ENCODE measurements at places on chromosomes 4 and X.
A peak's percentile ranks its signal among the peaks of the same experiment; 100 is the strongest.

DNA sequence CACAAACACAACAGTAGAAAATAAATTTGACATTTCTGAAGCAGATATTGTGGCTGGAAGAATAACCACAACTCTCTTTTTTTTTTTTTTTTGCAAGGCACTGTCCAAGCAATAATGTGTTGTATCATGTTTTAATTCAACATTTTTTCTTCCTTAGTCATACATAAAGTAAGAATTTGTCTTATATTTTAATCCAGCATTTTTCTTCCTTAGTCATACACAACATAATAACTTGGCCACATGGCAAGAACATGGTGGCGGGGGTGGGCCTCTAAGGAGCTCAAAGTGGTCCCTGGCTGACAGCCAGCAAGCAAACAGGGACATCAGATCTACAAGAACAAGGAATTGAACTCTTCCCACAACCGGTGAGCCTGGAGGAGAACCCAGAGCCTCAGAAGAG is 20.2 kb downstream of the FBXW7 start:
- no peak for DNase-seq

- peak; percentile 43 for DNase-seq
Observed at GRCh38 chrX:63350465-63350877, 661 bp downstream of the SPIN4 start.

- DNase-seq, result no peak
Observed at GRCh38 chr4:173919196-173919595, 364.3 kb downstream of the FBXO8 start.

DNA sequence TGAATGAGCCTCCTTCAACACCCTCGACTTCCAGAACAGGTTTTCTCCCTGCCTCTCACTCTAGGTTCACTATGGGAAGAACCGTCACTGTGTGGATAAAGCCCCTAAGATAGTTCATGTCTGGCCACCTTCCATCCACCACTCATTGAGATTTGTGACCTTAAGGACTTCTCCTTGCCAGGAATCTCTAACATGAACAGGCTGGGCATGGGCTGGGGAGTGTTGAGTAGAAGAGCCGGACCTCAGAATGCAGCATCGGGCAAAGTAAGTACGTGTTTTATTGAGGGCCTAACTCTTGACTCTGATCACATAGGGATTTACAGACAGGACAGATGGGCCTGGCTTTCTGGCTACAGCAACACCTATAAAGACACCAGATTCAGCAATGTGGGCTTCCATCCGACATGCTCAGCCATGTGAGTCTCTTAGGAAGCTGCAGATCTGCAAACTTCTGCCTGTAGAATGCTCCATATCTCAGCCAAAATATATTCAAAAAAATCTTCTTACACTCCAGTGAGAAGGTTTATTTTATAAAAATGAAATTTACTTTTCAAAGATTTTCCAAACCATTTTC is 26.4 kb upstream of the TRIM60 start:
- no peak for DNase-seq

DNA sequence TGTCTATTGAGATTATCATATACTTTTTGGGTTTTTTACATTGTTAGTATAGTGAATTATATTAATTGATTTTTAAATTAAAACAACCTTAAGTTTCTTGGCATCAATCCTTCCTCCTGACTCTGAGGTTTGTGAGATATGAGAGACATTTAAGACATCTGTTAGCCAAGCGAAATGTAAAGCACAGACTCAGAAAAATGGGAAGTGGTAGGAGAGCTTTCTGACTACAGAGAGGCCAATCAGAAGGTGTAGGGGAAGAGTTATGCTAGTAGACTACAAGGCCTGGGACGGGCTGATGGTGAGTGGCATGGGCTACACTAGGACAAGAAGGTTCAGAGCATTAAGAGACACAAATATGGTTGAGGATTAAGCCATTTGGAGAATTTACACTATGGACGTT is 255.4 kb downstream of the PRDM5 start:
- DNase-seq, result no peak

GRCh38 chr4:65845199-65845773 is 175.0 kb upstream of the EPHA5 start:
- DNase-seq, result no peak

GRCh38 chrX:72392042-72392441 is 86.3 kb upstream of the CITED1 start:
- no peak for DNase-seq

DNA sequence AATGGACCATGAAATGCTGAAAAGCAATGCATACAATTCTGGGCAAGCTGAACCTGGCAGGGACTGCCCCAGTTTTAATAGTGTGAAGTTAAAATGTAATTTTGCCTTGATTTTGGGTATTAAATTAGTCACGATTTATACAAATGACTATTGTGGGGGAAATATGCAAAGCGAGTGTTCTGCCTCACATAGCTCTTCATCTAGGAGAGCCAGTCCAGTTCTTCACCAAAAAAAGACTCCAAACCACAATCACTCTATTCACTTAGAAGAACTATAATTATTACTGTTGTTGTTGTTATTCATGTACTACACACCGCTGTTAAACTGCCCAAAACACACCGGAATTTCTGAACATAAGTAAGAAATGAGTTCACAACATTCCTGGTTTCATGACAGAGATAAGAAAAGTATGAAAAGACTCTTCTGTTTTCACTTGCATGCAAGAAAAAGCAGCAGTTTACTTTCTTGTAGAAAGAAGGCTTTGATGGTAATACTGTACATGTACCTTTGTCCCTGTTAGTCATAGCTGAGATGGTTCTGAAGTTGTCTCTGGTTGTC is 101.9 kb downstream of the QRFPR start:
- no peak for DNase-seq

- DNase-seq, result peak; percentile 45
Observed at GRCh38 chrX:119784747-119785446, 6.5 kb downstream of the RPL39 start.

DNA sequence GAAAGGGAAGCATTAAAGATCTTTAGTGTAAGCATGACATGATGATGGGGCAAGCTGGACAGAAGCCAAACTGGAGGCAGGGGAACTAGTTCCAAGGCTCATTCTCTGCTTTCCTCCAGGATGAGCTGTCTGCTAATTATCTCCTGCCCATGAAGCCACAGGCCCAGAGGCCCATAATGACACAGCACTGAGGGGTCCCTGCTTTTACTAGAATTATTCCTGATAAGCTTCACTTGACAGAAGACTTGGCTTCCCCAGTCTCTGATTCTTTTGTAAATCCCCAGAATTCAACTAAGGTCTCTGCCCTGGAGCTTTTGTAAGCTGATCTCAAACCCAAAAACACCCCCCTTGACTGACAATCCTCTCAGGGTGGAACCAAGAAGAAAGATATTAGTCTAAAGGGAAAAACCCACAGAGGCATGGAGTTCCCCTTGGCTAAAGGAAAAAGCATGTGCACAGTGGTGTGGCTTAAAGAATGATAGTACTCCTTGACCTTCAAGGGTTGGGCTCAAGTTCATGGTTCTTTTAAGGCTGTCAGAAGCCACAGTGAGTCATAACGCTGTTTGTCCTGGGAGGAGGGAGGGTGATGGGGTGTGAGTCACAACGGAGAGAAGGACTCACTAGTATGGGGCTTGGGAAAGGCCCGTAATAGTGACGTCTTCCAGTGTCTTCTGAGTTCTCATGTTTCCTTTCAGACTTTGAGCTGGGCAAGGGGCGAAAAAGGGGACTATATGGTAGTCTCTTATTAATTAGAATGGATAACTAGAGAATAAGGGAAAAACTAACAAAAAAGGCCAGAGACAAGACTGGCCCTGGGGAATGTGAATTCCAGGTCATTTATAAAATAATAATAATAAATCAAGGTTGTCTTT is 146.0 kb upstream of the CPEB2 start:
- no peak for DNase-seq

- DNase-seq, result no peak
Observed at GRCh38 chr4:8157944-8158709, 486 bp downstream of the ABLIM2 start.

DNA sequence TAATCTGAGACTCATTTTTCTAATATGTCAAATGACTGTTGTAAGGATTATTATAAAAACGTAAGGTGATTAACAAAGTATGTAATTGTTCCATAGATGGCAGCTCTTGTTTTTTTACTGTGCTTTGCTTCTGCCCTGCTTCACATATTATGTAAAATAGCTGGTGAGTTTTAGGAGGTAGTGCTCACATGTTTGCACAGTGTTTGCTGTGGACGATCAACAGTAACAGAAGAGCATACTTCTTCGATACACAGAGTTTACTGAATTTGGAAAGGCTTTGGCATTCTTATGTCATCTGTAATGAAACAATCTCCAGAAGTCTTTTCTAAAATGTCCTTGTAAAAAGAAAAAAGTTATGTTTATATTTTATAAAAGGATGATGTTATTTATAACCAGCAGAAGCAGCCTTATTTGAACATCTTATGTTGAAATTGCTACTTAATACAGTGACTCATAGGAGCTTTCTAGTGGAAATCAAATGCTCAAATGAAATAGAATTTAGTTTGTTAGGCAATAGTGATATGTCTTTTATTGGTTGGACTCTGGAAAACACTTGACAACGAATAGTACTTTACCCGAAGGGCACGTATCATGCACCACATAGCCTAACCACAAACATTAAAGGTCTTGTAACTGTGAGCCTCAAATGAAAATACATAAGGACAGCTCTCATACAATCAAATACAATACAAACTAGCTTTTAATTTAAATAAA is 1.9 kb upstream of the MTTP start:
- DNase-seq, result no peak

GRCh38 chr4:183905593-183906488 is 734 bp downstream of the STOX2 start:
- peak; percentile 45 for DNase-seq

- DNase-seq, result no peak
Observed at GRCh38 chr4:26268246-26268645, 52.6 kb upstream of the RBPJ start.

GRCh38 chr4:168868044-168868781 is 141.8 kb downstream of the CBR4 start:
- no peak for DNase-seq

GRCh38 chr4:183445097-183445428 is 627 bp downstream of the CDKN2AIP start:
- no peak for DNase-seq

DNA sequence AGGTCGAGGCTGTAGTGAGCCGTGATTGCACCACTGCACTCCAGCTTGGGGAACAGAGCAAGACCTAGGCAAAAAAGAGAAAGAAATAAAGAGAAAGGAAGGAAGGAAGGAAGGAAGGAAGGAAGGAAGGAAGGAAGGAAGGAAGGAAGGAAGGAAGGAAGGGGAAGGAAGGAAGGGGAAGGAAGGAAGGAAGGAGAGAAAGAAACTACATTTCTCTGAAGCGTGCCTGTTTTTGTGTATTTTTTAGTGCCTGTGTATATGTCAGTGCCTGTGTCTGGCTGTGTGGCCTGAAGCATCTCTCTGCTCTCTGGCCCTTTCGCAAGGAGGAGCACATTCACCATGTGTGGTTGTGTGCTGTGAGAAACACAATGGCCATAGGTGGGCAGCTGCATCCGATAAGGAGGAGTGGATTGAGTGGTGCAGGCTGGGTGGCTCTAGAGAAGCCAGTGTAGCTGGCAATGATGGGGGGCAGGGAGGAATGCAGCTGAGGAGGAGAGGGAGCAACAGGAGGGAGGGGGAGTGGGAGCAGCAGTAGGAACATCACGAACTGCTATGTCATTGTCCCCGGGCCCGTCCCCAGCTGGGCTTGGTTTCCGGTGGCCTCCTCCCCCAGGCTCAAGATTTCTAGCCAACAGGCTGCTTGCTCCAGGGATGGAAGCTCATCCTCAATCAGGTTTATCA is 11.4 kb downstream of the SYN1 start:
- DNase-seq, result no peak

DNA sequence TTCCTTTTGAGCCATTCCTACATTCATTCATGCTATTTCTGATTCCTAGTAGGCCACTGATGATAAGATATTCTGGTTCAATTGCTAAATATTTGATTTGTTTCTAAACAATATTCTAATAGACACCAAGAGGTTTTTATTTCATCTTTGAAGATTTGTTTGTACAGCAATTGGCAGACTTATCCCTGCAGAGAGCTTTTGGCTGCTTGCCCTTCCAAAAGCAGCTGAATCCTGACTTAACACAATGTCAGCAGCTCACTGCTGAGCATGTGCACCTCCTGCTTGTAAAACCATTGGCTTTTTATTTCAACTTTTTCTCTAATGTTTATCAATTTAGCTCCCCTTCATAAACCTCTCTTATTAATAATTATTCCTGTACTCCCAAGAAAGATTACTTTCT is 45.3 kb downstream of the MMRN1 start:
- no peak for DNase-seq

DNA sequence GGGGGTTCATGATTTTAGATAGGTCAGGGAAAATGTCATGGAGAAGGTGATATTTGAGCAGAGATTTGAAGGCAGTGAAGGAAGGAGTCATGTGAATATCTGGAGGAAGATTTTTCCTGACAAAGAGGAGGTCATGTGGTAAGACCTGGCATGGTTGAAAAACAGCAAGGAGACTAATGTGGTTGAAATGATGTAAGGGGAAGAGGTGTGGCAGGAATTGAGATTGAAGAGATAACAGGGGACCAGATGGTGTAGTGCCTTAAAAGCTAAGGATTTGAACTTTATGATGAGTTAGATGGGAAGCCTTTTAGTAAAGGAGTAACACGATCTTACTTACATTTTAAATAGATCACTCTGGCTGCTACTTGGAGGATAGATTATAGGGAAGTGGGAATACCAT is 210.9 kb downstream of the RTL9 start:
- DNase-seq, result peak; percentile 32

- no peak for DNase-seq
Observed at GRCh38 chrX:23052324-23052723, 52.6 kb downstream of the DDX53 start.

GRCh38 chr4:153432965-153433753 is 33.0 kb upstream of the TMEM131L start:
- DNase-seq, result no peak

GRCh38 chrX:48028091-48028490 is 21.3 kb downstream of the SPACA5 start:
- no peak for DNase-seq

GRCh38 chr4:138488533-138488932 is 246.4 kb upstream of the SLC7A11 start:
- DNase-seq, result no peak

DNA sequence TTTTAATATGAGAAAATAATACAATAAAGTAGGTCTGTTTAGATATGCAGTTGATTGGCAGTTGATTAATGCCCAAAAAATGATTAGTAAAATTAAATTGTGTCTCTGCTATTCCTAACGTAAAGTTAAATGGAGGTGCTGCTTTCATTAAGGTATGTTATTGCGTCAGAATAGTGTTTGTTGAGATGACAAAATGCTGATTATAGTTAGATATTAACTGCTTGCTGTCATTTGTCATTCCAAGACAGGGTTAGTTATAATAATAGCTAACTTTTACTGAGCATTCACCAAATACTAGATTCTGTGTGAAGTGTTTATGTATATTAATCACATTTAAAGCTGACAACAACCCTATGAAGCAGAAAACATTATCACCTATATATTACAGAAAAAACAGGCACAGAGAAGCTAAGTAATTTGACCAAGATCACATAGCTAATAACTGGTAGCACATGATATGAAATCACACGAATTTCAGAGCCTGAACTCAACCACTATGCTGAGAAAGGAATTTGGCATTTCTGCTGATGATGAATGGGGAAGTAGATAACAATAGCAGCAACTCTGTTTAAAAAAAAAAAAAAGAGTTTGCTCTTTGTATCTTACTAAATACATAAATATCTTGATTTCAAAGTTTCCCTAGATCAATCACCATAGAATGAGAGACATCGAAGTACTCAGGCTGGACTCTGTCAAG is 59.7 kb upstream of the WDR44 start:
- DNase-seq, result no peak

All from SK-N-DZ (cell line).